ENCODE measurements at places on chromosomes 6 and 20.

- no peak for DNase-seq
These were observed 34.1 kb upstream of the PDE10A start for GRCh38 chr6:165697171-165697570.

GRCh38 chr20:6185268-6185667 is 62.4 kb upstream of the FERMT1 start:
- DNase-seq: no peak

DNA sequence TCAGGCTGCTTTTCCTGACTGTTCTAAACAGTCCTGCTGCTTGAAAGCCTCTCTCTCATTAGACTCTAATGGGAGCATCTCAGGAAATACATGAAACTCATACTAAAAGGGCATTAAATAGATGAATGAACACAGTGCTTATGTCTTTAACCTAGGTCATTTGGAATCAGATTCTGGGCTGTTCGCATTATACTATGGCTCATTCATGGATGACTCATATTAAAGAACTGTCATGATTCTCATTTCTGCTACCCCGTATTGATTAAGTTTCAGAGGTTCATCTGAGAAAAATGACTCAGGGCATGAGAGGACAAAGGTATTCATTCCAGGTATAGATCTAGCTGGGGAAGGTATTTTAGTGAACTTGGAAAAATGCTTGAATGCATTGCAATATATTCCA is 335.5 kb downstream of the GJA1 start:
- DNase-seq: no peak

- DNase-seq: no peak
These were observed 159.3 kb upstream of the ECI2 start for GRCh38 chr6:4294636-4295035.

DNA sequence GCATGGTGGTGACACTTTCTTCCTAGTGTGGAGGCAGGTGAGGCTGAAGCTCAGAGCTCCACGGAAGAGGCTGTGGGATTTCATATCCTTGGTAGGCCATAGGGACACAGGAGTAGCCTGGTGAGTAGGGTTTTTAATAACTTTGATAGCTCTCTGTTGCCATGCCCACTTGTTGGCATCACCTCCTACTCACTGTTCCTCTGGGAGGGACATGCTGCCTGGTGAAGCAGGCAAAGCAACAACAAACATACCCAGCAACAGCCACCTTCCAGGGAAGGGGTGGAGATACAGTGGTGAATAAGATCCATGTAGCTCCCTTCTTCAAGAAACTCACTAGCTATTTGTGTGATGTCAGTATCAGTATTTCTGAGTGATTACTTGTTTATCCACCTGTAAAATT is 285.4 kb downstream of the CLIC5 start:
- DNase-seq: no peak

DNA sequence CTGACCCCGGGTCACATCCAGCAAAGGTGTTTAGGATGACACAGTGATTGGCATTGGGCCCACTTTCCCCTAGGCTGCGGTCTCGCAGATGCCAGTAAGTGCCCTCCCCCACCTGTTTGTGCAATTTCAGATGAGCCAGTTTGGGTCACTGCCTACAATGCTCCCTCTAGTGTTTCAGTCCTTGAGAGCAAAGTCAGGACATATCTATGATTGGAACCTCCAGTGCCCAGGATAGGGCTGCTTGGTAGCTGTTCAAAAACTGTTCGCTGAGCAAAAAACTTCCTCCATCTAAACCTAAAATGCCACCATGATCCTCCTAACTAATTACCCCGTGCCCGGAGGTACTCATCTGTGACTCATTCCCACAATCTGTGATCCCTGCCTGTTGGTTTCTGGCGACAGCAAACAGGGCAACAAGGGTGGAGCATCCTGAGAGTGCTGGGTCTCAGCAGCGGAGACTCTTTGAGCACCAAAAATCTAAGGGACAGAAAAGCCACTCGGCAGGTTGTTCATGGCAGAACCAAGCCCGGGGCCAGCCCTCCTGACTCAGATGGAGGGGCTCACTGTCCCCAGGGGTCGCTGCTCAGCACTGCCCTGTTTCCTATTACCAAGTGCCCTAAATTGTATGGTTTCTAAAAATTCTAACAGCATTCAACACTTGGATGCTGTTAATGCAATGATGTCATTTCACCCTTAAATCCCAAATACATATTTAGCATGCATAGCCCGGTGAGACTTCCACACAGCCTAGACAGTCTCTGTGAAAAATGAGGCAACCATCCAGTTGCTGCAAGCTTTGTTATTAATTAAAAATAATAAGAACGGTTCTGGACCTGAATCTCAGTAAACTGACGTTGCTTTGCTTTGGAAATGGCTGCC is 5.0 kb downstream of the VSX1 start:
- no peak for DNase-seq

DNA sequence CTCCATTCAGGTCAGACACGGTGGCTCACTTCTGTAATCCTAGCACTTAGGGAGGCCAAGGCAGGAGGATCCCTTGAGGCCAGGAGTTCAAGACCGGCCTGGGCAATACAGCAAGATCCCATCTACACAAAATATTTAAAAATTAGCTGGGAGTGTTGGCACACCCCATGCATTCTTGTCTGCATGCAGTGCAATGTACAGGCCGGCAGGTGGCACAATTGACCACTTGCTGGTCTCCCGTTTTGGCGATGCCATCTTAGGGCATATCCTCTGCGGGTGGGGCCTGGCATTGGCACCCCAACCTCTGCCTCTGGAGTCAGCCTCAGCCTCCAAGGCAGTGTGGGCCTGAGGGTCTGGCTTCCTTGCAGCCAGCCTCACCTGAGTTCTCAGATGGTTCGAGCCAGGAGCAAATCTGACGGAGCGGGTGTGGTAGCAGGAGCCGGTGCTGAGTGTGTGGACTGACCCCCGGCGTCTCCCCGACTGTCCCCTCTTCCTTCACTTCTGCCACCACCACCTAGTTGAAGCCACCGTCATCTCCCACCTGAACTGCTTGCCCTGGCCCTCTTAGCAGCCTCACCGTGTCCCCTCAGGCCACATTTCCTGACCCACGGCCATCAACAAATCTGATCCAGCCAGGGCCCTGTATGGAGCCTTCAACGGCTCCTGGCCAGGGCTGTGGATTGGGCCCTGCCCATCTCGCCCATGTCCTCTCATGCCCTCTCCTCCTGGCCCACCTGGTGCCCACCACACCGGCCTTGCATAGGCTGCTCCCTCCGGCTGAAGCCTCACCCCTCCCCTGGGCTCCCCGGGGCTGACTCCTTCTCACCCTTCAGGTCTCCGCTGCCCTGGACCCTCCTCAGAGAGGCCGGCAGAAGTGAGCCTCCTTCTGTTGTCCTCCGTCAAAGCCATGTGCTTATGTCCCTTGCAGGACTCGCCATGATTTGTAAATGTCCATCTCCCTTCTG is 44.0 kb downstream of the EFCAB8 start:
- no peak for DNase-seq

DNA sequence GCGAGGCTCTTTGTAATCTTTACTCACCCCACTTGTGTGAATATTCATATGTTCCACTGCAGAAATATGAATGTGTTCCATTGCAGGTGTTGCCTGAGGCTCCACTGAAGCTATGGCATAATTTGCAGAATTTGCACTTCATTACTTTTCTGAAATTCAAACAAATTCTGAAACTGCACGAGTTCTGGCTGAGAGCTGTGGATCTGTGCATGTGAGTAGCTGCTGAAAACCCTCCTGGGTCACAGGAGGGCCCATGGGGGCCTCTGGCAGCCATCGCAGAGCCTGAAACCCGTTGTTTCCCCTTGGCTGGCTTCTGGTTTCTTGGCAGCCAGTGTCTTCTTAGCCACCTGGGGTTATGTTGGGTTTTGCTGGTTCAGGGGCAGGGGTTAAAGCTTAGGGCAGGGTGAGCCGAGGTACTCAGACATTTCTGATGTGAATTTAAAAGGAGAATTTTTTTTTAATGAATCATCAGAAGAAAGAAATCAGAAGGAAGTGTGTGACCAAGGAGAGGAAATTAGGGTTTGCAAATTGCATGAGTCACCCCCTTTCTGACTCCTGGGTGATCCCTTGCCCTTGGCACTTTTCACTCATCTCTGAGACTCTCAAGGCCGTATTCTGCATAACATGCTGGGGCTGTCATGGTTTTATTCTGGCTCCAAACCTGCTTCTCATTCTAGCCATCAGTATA is 40.6 kb downstream of the TOX2 start:
- DNase-seq: peak; percentile 82

GRCh38 chr6:55082021-55082420 is 92.3 kb upstream of the HCRTR2 start:
- no peak for DNase-seq
